Activated CD4-positive, alpha-beta memory T cell treated with anti-CD3 and anti-CD28 coated beads, Interleukin-2, amount 10 ng/mL, durations not matched to agents 7 days and 5 days (primary cell): ENCODE measurements at places on chromosomes 2 and 18.

DNA sequence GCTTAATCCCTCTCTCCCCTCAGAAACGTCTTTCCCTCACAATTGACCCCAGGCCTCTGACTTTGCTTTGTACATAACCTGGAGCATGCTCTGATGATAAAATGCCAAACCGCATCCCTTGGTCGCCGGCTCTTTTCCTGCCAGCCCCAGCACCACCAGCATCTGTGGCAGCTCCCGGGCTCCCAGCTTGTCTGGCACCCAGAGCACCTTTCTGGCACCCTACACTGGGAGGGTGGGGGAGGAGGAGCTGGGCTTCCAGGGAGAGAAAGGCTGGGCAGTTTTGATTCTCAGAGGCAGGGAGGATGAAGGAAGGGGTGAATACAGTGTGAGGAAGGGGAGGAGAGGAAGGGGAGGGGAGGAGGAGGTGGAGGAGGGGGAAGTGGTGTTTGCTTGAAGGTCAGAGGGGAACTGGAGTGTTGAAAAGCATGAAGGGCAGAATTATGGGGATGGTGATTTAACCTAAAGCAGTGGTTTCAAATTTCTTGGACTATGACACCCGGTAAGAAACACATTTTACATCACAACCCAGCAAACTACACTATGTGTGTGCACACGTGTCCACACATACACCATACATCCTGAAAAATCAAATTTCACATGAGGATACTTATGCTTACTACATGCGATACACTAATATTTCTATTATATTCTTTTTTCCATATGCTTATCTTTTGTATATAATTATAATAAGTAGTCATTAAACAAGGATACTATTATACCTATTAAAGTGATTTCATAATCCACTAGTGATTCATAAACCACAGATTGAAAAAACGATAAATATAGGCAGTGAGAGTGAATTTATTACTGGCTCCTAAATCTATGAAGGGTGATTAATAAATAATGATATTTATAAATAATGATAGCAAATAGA is 30.0 kb upstream of the IGFBP2 start:
- peaks cover 6% of the 10 kb centered on the region for H3K36me3 ChIP-seq
- H3K4me1 ChIP-seq: peaks cover 9% of the 10 kb centered on the region
- DNase-seq: no peak
- no peak overlapping the region for H3K4me3 ChIP-seq

DNA sequence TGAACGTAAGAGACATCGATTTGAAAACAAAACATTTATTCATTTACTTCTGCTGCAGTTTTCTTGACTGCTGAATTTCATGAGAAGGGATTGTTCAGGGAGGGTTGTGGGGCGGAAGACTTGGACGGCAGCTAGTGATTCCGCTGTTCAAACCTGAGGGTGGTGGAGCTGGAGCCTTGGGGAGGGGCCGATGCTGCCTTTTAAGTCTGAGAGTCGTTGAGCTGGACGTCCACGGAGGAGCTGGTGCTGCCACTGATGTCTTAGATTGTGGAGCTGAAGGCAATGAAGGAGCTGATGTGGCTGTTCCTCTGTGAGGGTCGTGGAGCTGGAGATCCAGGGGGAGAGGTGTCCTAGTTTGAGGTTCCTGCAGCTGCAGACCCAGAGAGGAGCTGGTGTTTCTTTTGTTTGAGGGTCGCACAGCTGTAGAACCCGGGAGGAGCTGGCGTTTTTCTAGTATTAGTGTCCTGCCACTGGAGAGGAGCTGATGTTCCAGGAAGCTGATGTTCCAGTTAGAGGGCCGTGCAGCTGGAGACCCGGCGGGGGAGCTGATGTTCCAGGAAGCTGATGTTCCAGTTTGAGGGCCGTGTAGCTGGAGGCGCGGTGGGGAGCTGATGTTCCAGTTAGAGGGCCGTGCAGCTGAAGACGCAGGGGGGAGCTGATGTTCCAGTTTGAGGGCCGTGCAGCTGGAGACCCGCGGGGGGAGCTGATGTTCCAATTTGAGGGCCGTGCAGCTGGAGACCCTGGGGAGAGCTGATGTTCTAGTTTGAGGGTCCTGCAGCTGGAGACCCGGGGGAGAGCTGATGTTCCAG is 150.9 kb downstream of the RTP5 start:
- no peaks in the 10 kb centered on the region for H3K36me3 ChIP-seq
- H3K27me3 ChIP-seq: peaks cover 40% of the 10 kb centered on the region
- no peak overlapping the region for H3K27ac ChIP-seq
- no peak overlapping the region for H3K4me3 ChIP-seq
- DNase-seq: no peak

DNA sequence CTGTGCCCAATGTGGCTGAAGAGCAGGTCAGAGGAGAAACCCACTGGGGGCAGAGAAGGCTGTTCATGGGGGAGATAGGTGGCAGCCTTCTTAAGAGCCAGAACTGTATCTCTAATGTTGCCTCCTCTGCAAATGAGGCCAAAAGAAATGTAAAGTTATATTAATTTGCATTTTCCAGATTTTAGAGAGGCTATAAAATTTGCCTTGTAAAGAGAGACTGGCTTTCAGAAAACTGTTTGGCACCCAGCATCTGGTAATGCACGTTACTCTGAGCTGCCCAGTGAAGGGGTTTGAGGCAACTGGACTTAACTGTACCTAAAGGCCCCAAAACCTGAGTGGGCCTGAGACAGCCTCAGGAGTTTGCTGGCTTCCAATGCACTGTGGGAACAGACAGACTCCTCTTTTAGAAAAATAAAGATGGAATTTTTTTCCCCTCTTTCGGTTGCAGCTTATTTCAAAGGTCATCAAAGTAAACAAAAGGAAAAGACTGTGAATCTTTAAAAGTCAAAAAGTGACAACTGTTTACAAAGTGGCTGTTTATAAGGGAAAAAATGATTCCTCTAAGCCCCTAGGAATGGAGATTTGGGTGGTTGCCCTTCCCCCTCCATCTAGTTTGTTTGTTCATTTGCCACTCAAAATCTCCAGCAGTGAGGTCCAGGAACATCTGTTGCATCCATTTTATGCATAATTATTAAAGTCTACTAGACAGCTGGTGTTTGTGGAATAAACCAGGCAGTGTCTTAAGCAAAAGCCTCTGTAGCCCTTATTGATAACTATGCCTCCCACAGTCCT is 132.2 kb upstream of the ZFP36L2 start:
- H3K27me3 ChIP-seq: no peaks in the 10 kb centered on the region
- DNase-seq: no peak
- no peak overlapping the region for H3K27ac ChIP-seq
- H3K4me1 ChIP-seq: no peaks in the 10 kb centered on the region

DNA sequence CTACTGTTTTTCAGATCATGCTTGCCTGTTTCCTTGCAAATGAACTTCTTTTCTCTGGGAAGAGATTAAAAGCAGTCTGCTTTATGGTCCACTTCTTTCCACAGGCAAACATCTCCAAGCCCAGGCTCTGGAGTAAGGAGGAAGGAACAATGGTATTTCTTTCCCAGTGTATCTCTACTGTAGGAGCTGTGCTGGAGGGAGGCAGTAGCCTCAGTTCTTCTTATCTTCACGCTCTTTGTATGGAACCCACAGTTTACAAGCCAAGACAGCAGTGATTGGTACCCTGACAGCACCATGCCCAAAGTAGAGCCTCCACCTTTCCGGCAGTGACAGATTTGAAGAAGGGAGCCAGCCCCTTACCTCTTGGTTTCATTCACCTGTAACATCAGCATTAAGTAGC is 35.2 kb downstream of the SPOPL start:
- no peaks in the 10 kb centered on the region for H3K27me3 ChIP-seq
- no peak overlapping the region for H3K27ac ChIP-seq
- H3K4me1 ChIP-seq: peaks cover 1% of the 10 kb centered on the region
- DNase-seq: no peak
- H3K4me3 ChIP-seq: no peak overlapping the region

DNA sequence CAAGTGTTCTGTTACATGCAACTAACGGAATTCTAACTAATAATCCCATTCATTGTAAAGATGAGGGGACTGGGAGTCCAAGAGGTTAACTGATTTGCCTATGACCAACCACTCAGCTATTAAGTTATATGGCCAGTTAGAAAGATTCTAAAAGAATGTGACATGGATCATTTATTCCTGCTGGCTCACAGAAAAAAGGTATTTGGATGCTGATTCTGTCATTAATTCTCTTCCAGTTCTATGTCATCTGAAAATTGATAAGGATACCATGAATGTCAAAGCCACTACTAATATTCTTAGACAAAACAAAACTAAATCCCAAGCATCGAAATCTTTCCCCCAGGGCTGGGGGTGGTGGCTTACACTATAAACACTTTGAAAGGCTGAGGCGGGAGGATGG is 41.2 kb upstream of the GORASP2 start:
- no peak for DNase-seq
- no peak overlapping the region for H3K27ac ChIP-seq
- no peaks in the 10 kb centered on the region for H3K36me3 ChIP-seq
- peaks cover 26% of the 10 kb centered on the region for H3K27me3 ChIP-seq
- no peaks in the 10 kb centered on the region for H3K4me1 ChIP-seq
